ENCODE measurements at places on chromosomes 12 and 14. TPM values are rescaled to one million over a fixed set of nuclear protein-coding genes. Genes with fewer than 3 reads are reported as not detected.

- no peak for DNase-seq
Measured at GRCh38 chr12:123779551-123779950, 17.4 kb downstream of the DNAH10 start.

GRCh38 chr12:26153421-26154154 lies 28.8 kb upstream of the BHLHE41 start:
- DNase-seq: peak; percentile 88

GRCh38 chr12:2267703-2268470 lies 215.1 kb downstream of the CACNA1C start:
- DNase-seq: peak; percentile 54

DNA sequence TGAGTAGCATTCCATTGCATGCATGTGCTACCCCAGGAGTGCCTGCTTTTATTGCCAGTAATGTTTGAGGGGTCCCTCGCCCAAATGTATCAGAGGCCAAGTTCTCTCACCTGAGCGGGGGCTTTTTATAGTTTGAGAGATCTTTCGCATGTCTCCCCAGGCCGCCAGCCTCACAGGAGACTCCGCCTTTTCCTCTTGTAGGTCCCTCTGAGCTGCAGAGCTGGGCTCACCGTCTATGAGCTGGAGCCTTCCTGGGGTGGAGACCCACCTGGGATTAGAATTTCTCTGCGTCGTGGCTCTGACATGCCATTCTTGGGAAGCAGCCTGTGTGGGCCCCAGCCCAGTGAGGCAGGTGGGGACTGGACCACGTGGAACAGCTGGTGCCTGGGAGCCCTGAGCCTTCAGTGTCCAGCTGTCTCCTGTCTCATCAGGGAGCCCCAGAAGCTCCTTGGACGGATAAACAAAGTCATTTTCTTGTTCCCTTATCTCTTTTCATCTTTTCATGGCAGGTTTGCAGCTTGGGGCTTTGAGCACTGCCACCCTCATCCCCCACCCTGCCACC lies 261.7 kb upstream of the CRY1 start:
- DNase-seq: peak; percentile 64

The SIX6 gene
- total RNA-seq: not detected

DNA sequence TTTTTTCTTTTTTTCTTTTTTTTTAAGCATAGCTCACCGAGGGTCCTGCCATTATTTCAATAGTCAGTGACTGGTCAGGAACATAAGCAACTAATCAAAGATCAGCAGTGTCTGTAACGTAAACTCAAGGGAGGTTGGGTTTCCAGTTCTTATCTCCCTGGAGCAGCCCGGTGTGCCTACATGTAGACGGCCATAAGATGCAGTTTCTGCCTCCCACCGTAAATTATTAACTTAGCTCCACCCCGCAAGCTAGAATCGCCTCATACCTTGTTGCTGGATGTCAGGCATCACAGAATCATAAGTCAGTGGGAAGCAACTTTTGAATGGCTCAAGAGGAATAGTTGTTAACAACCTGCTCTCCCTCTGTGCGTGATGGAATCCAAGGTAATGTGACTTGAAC lies at the start of gene MYO1H:
MYO1H (plus strand) TSS at position 312 of the 400 bp plus-strand sequence; CDS start at position 373, 61 bp downstream.
- DNase-seq: no peak

- DNase-seq: no peak
Measured at GRCh38 chr14:81323093-81323492, 77.0 kb downstream of the STON2 start.

The NTF3 gene
- 1.9 TPM for total RNA-seq

DNA sequence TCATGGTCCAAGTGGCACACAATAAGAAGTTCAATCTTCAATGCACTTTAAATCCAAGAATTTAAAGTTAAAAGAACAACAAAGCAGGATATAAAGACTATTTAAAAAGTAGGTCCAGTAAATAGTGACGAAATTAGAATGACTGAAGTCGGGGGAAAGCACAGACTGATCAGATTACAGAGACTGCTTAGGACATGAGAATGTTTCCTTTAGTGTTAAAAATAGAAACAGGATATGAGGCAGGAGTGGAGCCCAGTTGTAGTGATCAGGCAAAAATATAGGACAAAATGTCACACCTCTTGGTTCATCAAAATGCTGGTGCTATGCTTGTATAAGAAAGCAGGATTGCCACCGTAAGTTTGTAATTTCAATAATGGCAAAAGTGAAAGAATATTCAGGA lies 52.2 kb upstream of the CD163 start:
- peak; percentile 71 for DNase-seq

GRCh38 chr14:34232790-34233189 lies 229.2 kb downstream of the SPTSSA start:
- no peak for DNase-seq

The CLEC1B gene
- not detected for total RNA-seq

DNA sequence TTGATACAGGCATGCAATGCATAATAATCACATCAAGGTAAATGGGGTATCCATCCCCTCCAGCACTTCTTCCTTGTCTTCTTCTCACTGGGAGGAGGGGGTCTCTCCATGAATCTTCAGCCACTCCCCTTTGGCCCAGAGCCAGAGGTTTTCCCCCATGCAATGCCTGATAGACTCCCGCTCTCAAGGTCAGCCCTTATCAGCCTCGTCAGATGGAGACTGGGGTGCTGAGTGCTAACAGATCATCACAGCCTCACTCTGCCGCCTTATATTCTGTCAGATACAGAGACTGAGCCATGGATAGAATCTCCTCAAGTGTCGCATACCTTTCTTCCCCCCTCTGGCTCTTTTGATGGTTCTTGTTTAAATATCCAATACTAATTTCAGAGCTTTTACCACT lies 503.1 kb downstream of the AACS start:
- no peak for DNase-seq

The CCDC198 gene
- not detected for total RNA-seq

The CCDC196 gene
- not detected for total RNA-seq

The DDX54 gene
- 80.3 TPM for total RNA-seq

DNA sequence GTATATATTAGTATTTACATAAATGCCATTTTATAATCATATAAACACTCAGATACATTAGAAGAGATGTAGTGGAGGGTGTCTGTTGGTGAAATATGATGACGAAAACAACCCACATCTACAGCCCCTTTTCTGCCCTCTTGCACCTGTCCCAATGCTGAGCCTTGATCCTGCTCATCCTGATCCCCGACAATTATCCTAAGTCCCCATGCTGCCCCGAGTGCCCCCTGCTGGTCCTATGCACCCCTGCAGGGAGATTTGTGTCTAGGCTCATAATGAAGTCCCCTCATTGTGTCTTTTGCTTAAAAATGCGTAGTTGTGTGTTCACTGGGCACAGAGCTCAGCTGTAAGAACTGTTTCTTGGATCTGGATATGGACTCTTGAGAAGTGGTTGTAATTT lies 554.5 kb downstream of the TMEM121 start:
- no peak for DNase-seq

GRCh38 chr14:100857923-100858837 lies 32.3 kb downstream of the MEG3 start:
- no peak for DNase-seq

- no peak for DNase-seq
Measured at GRCh38 chr12:72692338-72692737, 420.2 kb downstream of the TRHDE start.

- no peak for DNase-seq
Measured at GRCh38 chr12:63006536-63006935, 71.6 kb upstream of the PPM1H start.

The CD4 gene
- total RNA-seq: not detected

DNA sequence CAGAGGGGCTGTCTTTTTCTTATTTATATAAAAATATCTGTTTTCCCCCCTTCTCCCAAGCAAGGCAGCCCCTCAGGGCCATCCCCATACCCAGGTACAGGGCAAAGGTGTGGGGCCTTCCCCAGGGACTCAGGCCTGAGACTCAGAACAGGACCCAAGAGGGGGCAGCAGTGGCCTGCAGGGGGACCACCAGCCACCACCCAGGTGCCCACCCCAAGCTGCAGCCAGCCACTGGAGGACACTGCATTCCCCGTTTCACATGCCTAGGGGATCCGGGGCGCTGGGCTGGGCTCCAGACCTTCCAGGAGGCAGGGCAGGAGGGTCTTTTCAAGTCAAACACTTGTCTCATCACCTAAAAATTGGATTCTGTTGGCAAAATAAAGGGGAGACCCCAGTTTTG lies 83.3 kb downstream of the SCARB1 start:
- no peak for DNase-seq

DNA sequence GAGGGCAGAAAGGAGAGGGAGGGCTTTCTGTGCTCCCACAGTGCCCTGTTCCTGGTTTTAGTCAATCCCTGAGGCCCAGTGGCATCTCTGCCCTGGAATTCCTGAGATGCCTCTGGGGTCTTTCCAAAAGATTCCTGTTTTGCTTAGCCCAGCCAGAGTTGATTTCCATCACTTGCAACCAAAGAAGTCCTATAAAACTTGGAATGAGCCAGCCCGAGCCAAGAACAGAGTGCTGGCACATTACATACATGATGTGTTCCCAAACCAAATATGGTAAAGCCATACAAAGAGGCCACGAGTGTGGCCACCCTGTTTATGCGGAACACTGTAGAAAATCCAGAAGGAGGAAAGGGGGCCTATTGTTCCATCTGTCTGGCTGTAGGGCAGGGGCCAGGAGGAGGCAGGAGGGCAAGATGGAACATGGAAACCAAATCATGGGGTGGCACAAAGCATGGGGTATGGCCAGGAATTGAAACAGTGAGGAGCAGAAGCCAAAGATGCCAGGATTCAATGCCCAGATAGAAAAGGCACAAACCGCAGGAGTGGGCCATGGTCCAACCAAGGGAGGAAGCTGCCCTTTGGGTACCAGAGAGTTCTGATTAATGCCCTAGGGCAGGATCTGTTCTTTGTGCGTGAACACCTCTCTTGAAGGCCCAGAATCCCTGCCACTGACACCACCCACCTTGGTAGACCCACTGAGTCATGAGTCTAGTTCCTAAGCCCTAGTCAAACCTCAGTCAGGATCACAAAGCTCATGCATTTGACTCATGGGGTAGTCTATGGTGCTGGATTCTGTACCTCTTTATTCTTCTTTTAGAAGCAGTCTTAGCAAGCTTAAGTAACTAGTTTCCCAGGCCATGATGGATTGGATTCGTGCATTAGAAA lies 75.2 kb downstream of the LRRC74A start:
- peak; percentile 55 for DNase-seq

DNA sequence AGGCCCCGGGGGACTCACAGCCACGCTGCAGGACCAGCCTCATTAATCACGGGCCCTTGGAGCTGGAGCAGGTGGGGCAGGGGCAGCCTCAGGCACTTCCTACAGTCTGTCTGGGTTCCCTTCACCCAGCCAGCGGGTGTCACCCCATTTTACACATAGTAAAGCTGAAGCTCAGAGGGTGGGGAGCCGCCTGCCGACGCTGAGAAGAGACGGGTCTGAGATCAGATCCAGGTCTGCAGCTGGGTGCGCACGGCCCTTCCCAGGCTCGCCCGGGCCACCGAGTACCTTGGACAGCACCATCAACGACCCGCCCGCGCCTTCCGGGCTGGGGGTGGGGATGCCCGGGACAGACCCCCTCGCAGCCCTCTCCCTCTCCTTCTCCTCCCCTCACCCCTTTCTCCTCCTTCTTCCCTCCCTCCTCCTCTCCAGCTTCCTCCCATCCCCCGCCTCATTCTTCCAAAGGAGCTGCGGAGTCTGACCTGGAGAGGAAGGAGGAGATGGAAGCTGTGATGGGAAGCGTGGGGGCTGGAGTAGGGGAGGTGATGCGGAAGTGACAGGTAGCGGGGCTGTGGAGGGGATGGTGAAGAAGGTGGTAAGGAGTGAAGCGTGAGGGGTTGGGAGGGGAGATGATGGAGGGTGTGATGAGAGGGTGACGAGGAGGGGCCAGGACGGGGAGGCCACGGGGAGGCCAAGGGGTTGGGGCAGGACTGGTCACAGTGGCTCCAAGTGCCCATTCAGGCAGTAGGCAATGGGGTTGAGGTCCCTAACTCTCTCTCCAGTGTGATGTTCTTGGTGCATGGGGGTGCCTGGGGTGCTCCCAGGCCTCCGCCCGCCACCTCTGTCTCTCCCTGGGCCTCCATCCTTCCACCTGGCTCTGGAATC lies 8.8 kb downstream of the DTX1 start:
- DNase-seq: peak; percentile 19

The RNASE7 gene
- total RNA-seq: 0.16 TPM

GRCh38 chr14:91877376-91877915 lies 10.1 kb upstream of the TC2N start:
- no peak for DNase-seq

DNA sequence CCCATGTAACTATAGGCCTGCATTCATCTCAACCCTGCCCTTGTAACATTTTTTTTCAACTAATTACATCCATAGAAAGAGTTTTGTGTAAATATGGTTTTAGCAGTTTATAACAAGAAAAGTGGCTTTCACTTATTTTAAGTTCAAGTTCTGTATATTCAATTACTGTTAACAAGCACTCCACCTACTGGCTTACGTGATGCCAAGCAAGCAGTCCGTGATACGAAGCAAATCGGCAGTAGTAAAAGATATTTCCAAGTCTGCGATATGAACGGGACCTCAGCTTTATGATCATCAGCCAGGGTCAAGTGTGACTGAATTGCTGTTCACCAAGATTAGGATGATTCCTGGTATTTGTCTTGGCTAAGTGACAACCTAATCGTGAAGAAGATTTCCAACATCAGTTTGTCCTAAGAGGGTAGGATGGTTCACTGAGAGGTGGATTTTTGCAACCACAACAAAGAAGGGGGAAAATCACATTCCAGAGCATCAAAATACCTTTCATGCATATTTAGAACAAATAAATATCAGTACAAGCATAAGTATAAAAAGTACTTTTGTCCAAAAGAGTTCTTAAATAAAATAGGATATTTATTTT lies 456.2 kb downstream of the FOXG1 start:
- peak; percentile 59 for DNase-seq

- DNase-seq: no peak
Measured at GRCh38 chr12:101597164-101597563, 2.4 kb downstream of the MYBPC1 start.

The SLC38A4 gene
- total RNA-seq: 4.1 TPM

- DNase-seq: no peak
Measured at GRCh38 chr12:59010941-59011340, 90.6 kb upstream of the LRIG3 start.

- peak; percentile 14 for DNase-seq
Measured at GRCh38 chr12:47316609-47317049, 236.9 kb upstream of the AMIGO2 start.

DNA sequence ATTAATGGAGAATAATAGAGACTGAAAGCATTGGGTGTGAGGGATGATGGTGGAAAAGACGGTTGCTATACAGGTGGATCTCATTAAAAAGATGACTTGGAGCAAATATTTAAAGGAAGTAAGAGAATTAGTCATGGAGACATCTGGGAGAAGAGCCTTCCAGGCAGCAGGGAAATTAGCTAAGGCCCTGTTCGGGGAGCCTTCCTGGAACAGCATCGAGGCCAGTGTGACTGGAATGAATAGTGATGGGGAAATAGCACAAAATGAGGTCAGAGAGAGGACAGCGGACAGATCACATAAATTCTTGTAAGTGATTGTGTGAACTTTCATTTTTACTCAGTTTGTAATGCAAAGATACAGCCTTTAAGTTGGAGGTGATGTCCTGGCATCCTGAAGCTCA lies 842.3 kb downstream of the SLC6A15 start:
- no peak for DNase-seq

The CAND1 gene
- total RNA-seq: 124 TPM

- peak; percentile 4 for DNase-seq
Measured at GRCh38 chr12:125533434-125534029, 468.3 kb downstream of the AACS start.

The TRIAP1 gene
- total RNA-seq: 57.0 TPM

All from myocyte (in vitro differentiated cells).